ENCODE measurements at places on chromosomes 1 and 21.

DNA sequence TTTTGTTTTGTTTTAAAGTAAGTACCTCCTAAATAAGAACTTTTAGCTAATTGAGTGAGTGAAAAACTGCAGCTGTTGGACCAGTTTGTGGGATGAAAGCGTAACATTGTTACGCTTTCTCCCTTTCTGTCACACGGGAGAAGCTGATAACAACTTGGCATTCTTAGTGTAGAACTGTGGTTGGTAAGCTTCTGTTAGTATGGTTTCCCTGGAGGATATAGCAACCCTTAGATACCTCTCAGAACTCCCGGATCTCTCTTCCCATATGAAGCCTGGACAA is 98.2 kb downstream of the CACHD1 start:
- no peak for DNase-seq

- no peak for DNase-seq
These were observed 422.9 kb downstream of the PTBP2 start for GRCh38 chr1:97144527-97144926.

- no peak for DNase-seq
These were observed 123.9 kb upstream of the TMPRSS2 start for GRCh38 chr21:41631564-41632461.

DNA sequence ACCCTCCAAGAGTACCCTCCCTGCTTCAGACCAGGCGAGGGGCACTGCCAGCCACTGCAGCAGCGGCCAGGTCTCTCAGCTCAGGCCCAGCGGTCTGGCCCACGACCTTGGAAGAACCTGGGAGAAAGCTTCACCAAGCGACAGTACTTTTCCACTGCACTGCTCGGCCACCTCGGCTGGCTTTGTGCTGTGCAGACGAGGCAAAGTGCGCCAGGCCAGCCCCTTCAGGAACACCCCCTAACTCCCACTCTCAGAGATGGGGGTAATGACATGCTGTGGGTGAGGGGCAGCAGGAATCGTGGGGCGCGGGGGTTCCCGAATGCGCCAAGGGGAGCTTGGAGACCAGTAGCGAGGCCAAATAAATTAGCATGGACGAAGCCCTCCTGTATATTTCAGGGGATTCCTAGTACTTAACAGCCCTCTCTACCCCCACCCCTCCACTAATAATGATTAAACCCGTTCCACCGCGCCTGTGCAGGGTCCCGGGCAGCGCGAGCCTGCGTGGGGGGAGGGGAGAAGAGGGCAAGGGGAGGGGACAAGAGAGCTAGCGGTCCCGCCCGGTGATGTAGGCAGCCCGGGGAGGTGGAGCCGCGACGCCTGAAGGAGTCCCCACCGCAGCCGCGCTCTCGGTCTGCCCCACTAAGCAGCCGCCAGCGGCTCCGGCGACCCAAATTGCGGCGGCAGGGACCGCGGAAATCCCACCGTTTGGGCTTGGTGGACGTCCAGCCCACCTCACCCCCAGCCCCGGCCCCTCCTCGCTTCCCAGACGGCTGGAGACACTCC is at the start of gene FAM43B:
FAM43B (plus strand) TSS at position 629 of the 783 bp plus-strand sequence. CDS start 401 bp downstream, outside the sequence.
- no peak for DNase-seq

DNA sequence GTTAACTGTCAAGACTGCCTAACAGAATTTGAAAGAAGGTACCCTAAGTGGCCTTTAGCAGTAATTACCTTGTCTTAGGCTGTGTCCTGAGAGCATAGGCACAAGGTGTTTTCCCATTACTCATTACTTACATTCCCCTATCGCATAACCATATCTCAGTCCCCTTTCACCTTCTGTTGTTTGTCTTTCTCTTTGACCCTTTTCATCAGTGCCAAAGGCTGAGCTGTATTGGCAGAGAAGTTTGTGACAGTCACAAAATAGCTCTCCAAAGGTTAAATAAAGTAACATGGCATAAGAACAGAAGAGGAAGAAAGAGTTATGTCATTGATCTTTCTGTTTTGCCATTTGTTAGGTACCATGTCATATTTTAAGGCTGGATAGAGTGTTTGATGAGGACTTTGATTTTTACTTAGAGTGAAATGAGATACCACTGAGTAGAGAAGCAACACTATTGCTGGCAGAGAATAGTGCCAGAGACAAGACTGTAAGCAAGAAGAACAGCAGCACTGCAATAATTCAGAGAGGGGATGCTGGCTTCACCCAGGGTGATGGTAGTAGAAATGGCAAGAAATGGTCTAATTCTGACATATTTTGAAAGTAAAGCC is 497.8 kb downstream of the TTLL7 start:
- DNase-seq, result no peak

DNA sequence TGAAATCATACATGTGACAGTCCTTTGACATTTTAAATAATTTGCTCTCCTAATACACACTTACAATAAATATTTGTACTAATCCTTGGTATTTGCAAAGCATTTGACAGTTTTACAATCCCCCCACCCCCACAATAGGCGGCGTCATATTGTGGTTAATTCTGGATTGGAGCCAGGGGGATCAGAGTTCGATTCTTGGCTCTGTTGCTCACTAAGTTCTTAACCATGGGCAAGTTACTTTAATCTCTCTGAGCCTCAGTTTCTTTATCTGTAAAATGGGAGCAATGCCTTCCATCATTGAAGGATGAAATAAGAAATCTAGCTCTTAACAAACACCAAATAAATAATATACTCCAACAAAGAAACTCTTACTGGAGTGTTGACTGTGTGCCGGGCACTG is 23.8 kb downstream of the CACNA1S start:
- no peak for DNase-seq

- DNase-seq, result no peak
These were observed 3.0 kb downstream of the TIMM17A start for GRCh38 chr1:201958348-201958747.

DNA sequence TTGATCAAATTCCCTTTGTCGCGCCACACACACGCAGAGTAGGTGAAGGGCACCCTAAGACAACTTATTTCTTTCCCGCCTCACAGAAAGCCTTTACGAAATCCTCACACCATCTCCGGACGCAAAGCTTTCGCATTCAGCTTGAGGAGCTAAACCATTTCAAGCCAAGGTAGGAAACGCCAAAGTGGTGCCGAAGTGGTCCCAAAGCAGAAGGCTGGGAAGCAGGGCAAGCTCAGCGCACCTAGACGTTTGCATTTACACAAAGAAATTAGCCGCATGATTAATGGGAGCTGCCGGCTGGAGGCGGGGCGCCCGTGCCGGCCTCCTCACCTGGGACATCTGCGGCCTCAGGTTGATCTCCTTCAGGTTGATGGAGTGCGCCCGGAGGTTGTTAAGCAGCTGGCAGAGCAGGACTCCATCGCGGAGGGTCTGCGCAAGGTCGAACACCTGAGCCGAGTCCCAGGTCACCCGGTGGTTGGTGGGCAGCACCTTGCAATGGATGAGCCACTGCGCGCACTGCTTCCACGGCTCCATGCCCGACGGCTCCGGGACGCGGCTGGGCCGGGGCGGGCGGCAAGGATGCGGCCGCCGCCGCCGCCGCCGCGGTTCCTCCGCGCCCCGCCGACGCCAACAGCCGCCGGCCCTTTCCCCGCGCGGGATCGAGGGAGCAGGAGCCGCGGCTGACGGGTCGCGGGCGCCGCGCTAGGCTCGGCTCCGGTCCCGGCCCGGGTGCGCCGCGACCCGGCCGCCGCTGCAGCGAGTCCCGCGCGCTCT is 457 bp downstream of the VAV3 start:
- DNase-seq, result peak; percentile 39
